GM18507 (cell line): ENCODE measurements at places on chromosomes 5 and 9.

- DNase-seq: no peak
Measured at GRCh38 chr5:157592594-157592993, 17.0 kb upstream of the ADAM19 start.

- no peak for DNase-seq
Measured at GRCh38 chr5:50881407-50881806, 215.0 kb downstream of the PARP8 start.

GRCh38 chr5:36944607-36945225, 68.1 kb downstream of the NIPBL start:
- peak; percentile 5 for DNase-seq

DNA sequence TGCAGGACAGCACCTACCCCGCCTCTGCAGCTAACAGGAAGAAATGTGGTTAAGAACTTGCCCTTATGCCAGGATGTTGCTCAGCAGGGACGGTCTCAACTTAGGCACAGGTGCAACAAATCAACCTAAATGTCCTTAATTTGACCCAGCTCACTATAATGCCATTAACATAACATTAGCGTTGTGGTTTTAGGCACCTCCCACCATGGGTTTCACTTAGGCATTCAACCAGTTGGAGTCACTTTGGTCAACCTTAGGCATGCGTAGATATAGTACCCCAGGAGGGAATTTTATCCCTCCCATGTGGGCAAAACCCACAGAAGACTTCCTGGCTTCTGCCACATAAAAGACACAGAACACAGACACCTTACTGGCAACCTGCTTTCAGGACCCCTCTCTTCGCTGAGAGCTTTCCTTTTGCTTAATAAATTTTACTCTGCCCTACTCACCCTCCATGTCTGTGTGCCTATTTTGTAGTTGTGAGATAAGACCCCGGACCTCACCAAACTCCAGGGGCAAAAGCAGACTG, 8.7 kb upstream of the ERAP1 start:
- DNase-seq: no peak

DNA sequence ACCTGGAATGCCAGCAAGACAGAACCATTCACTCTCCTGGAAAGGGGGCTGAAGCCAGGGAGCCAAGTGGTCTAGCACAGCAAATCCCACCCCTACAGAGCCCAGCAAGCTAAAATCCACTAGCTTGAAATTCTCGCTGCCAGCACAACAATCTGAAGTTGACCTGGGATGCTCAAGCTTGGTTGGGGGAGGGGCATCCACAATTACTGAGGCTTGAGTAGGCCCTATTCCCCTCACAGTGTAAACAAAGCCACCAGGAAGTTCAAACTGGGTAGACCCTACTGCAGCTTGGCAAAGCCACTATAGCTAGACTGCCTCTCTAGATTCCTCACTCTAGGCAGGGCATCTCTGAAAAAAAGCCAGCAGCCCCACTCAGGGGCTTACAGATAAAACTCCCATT, 17.3 kb downstream of the RIGI start:
- no peak for DNase-seq
